Activated naive CD8-positive, alpha-beta T cell treated with anti-CD3 and anti-CD28 coated beads, Interleukin-2, amount 50 U/mL, for 16 hours (primary cell): ENCODE measurements at places on chromosomes 7 and 10.

GRCh38 chr10:6297951-6298381 is 95.2 kb downstream of the PFKFB3 start:
- no peak for DNase-seq

DNA sequence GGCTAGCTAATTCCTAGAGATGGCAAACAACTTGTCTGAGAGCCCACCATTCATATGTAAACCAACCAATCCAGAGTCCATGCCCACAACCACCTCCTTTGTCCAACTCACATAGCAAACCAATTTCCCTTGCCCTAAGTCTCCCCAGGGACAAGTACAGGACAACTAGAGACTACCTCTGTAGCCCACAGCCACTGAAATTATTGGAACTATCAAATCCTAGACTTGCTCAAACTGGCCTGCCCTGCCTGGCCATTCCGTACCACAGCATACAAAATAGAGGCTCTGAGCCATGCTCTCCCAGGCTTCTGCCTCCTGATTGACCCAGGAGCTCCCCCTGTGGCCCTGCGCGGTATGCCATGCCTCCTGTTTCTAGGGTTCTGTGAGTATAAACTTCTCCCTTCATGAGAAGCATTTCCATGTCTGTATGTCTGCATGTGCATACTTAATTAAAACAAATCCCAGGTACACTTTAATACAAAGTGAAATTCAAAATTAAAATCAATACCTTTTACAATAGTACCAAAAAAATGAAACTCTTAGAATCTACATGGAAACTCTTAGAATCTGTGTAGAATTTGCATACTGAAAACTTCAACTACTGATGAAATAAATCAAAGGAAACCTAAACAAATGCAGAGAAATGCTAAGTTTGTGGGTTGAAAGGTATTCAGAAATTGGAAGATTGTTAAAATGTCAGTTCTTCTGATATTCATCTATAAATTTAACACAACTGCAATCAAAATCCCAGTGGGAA is 4.0 kb upstream of the HECW1 start:
- peak; percentile 14 for DNase-seq

- no peak for DNase-seq
Measured at GRCh38 chr7:16810112-16810511, 5.3 kb upstream of the AGR2 start.

GRCh38 chr10:17617031-17617911 is at the start of gene HACD1:
TSS of gene HACD1 (minus strand) at chr10:17617374. CDS start at chr10:17617339, 35 bp downstream.
- no peak for DNase-seq

- DNase-seq: no peak
Measured at GRCh38 chr10:95408983-95409873, 118.4 kb upstream of the PDLIM1 start.

GRCh38 chr7:100208911-100209408 is 10.8 kb upstream of the PVRIG start:
- no peak for DNase-seq

DNA sequence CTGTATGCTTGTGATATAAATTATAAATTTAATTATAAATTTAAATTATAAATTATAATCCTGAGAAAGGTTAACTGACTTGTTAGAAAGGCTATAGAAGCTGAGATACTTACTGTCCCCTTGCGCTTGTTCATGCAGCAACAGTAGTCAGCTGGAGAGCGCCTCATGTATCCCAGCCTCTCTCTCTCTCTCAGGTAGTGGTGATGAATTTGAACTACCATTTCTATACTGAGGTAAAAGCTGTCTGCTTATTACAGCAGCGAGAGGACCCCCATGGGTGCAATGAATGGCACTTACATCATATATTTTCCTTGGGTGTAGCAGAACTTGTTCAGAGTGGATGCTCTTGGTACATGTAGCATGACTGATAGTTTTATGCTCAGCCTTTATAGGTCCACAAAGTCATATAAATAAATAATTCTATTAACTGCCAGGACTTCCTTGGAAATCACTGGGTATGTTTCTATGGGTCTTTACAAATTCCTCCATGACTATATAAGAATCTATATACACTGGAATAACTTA is 1308.7 kb downstream of the REEP3 start:
- no peak for DNase-seq

- no peak for DNase-seq
Measured at GRCh38 chr10:52030051-52030790, 283.9 kb upstream of the DKK1 start.

- DNase-seq: no peak
Measured at GRCh38 chr7:106175507-106175906, 63.4 kb upstream of the SYPL1 start.

DNA sequence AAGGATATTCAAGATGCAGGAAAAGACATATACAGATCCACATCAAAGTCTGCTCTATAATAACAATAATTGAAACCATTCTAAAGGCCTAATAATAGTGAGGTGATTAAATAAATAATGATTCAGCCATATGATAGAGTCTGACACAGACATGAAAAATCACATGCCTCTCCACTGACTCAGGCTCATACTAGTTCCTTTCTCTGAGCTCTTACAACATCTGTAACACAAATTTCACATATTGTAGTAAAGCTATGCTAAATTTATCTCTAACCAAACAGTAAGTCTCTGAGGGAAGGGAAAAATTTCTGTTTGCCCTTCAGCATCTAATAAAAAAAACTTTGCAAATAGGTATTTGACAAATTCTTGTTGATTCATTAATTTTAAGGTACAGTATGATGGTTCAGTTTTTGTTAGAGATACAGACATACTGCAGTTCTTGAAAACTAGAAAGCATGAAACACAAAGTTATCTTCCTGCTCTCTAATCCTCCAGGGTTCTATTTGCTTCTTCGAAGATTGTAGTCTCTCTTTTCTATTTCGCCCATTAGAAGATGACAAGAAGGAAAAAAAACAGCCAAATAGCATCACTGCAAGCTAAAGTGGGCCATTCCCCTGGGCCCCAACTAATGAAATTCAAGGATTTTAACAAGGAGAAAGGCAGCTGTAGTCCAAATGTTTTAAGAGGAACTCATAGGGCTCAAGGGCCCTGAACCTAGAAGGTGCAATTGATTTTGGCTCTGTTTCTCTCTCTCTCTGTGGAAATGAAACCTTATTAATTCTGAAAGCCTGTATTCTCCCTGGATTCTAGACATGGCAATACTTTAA is 53.9 kb downstream of the CUBN start:
- DNase-seq: no peak

DNA sequence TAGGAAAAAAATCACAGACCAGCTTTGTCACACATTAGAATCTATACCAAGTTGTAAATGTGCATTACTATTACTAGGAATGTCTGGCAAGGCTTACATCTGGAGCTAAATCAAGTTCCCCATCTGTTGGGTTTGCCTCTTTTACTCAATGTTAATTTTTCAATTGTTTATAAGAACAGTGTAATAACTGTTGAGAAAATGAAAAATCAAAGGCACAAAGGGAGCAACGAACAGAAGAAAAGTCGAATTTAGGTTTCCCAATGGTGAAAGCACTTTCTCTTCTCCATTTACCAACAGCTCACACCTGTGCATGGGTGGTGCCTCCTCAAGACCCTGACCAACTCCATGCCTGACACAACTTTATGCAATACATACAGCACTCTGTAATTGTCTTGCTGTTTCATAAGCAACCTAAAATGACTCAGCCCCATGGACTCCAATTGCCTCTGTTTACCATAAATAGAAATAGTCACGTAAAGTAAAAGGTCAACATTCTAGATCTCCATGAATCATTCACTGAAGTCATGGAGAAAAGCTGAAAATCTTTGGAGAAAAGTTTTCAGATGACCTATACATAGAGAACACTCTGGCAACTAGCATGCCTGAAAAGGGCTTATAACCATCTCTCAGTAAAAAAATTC is 95.5 kb upstream of the KCNIP2 start:
- DNase-seq: no peak

GRCh38 chr10:14129770-14130169 is 201.0 kb downstream of the FRMD4A start:
- DNase-seq: no peak

DNA sequence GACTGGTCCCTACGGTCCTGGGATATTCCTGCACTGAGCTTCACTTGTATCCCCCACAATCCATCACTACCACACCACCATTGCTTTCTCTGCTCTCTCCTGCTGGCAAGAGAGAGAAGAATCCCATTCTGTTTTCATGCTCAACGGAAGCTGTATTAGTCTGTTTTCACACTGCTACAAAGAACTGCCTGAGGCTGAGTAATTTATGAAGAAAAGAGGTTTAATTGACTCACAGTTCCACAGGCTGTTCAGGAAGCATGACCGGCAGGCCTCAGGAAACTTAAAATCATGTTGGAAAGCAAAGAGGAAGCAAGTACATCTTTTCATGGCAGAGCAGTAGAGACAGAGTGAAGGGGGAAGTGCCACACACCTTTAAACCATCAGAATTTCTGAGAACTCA is 260.4 kb upstream of the LYZL1 start:
- DNase-seq: no peak

GRCh38 chr10:84348860-84349259 is 20.5 kb downstream of the CCSER2 start:
- no peak for DNase-seq

GRCh38 chr10:89845541-89846280 is 144.3 kb downstream of the KIF20B start:
- DNase-seq: no peak
